ENCODE measurements at places on chromosomes 3 and 15. TPM values are rescaled to one million over a fixed set of nuclear protein-coding genes. Genes with fewer than 3 reads are reported as not detected.

GRCh38 chr3:182136008-182136910, 424.5 kb downstream of the SOX2 start:
- H3K4me3 ChIP-seq: no peak overlapping the region
- H3K36me3 ChIP-seq: no peaks in the 10 kb centered on the region
- no peak for DNase-seq

GRCh38 chr15:27983496-27983895, 115.6 kb downstream of the OCA2 start:
- no peaks in the 10 kb centered on the region for H3K27me3 ChIP-seq
- H3K27ac ChIP-seq: no peak overlapping the region
- no peak for DNase-seq
- H3K4me1 ChIP-seq: no peaks in the 10 kb centered on the region
- no peak overlapping the region for H3K4me3 ChIP-seq
- no peaks in the 10 kb centered on the region for H3K36me3 ChIP-seq

GRCh38 chr15:40055576-40056293, 16.8 kb upstream of the SRP14 start:
- no peaks in the 10 kb centered on the region for H3K27me3 ChIP-seq
- no peak for DNase-seq

The GOLGA6A gene
- total RNA-seq: not detected

The ULK3 gene
- 325 TPM for total RNA-seq

All from Peyer's patch (tissue), 4 donors.